ENCODE measurements at places on chromosomes 16 and 17.

DNA sequence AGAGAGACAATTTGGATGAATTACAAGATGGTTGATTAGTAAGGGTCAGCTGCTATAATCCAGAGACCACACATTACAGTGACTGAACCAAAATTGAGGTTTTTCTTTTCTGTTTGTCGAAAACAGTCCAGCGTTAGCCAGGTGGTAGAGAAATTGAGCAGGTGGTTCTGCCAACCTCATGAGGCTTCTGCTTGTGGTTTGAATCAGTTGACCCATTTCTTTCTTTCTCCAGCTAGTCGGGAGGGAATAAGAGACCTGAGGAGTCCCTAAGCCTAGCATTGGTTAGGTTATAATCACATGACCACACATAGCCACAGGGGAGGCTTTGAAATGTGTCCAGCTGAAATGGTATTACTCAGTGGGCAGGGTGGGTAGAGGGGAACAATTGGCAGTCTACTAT, 504.6 kb downstream of the HS3ST4 start:
- DNase-seq: no peak

GRCh38 chr17:41648411-41649195, 24.2 kb upstream of the KRT17 start:
- DNase-seq: peak; percentile 89

GRCh38 chr16:88570691-88571092, 489 bp downstream of the ZC3H18 start:
- peak; percentile 32 for DNase-seq

DNA sequence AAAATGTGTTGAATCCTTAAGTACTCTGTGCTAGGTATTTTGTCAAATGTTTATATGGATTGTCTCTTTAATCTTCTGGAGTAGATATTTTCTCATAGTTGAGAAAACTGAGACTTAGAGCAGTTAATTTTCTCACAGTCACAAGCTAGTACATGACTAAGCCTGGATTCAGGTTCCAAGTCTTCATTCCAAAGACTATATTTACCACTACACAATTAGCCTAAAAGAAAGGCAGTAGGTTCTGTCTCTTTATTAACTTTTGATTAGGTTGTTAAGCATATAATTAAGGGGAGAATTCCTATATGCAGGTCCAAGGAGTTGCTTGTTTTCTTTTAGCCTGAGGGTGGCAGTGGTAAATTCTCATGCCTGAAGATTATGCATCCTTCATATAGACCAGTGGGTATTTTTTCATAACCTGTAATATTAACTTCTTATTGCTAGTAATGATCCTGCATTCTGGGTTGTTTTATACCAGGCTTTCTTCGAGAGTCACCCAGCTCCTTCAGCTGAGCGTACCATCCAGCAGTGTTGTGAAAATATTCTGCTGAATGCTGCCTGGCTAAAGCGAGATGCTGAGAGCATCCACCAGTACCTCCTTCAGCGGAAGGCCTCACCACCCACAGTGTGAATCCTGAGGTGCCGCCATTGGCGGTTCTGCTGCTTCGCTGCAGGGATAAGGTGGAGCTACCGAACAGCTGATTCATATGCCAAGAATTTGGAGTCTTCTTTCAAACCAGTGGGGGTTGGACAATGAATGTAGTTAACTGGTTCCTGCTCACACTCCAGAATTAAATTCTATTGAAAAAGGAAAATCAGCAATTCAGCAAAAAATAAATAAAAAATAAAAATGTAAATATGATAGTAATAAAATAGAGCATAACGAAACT, 28.2 kb upstream of the KPNB1 start:
- peak; percentile 20 for DNase-seq

GRCh38 chr16:80554033-80554432, 13.2 kb downstream of the DYNLRB2 start:
- DNase-seq: no peak

GRCh38 chr17:79305768-79306423, 231.3 kb downstream of the ENGASE start:
- no peak for DNase-seq

DNA sequence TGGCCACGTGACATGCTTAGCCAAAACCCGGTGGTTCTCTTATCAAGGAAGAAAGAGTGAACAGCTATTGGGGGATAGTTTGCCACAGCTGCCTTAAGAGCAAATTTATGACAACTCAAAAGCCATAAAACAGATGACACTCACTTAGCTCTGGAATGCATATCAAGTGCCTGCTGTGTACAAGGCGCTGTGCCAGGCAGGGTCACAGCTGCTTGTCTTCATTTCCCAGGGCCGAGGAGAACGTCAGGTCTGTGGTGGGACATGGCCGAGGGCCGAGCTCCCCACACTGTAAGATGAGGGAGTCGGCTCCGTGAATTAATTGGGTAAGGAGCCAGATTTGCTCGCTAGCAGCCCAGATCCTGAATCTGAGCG, 14.0 kb downstream of the EEF2K start:
- DNase-seq: no peak

GRCh38 chr17:34885076-34885475, 76.2 kb downstream of the CCT6B start:
- no peak for DNase-seq

- DNase-seq: no peak
Measured at GRCh38 chr16:84082835-84083569, 33.7 kb downstream of the MBTPS1 start.

DNA sequence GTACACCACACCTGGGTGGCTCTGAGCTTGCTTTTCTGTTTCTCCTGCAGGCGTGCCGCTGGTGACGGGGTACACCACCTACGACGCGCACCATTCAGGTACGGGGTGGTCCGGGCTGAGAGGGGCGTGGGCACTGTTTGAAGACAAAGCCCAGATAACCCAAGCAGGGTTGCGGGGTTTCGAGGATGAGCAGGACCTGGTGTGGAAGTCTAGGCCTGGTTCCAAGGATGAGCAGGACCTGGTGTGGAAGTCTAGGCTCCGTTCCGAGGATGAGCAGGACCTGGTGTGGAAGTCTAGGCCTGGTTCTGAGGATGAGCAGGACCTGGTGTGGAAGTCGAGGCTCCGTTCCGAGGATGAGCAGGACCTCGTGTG, 15.4 kb downstream of the IRF8 start:
- DNase-seq: no peak

DNA sequence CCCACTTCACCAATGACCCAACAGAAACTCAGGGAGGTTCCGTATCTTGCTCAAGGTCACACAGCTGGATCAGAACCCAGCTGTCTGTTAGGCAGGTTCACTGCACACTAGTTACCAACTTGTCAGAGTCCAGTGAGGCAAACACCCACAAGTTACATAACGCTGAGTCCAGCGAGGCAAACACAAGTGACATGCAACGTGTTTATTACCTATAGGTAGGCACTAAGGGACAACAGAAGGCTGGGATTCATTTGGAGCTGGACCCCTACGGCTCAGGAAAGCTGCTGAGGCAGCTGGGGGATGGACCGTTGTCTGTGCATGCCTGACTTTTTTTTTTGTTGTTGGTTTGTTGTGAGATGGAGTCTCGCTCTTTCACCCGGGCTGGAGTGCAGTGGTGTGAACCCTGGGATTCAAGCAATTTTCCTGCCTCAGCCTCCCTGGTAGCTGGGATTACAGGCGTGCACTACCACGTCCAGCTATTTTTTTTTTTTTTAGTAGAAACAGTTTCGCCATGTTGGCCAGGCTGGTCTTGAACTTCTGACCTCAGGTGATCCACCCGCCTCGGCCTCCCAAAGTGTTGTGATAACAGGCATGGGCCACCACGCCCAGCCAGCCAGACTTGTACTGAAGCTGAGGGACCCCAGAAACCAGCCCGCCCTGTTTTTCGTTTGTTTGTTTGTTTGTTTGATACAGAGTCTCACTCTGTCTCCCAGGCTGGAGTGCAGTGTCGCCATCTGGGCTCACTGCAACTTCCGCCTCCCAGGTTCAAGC, 1.9 kb upstream of the RSAD1 start:
- peak; percentile 61 for DNase-seq

DNA sequence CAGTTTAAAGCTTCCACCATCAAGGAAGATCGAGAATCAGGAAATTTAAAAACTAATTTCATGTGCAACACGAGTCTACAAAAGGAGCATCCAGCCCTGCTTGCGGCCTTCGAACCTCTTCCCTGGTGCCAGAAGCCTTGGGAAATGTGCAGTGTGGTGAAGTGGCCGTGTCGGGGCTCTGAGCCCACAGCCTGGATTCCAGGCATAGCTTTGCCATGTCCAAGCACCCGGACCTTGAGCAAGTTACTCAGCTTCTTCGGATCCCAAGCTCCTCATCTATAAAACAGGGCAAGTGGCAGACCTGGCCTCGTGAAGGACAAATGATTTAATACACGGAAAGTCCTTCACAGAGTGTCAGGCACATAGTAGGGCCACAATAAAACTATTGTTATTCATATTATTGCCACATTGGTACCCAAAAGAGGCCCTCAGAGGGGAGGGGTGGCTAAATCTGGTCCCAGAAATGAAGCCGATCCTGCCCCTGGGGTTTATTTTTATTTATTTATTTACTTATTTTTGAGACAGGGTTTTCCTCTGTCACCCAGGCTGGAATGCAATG, 34.8 kb downstream of the COTL1 start:
- no peak for DNase-seq

DNA sequence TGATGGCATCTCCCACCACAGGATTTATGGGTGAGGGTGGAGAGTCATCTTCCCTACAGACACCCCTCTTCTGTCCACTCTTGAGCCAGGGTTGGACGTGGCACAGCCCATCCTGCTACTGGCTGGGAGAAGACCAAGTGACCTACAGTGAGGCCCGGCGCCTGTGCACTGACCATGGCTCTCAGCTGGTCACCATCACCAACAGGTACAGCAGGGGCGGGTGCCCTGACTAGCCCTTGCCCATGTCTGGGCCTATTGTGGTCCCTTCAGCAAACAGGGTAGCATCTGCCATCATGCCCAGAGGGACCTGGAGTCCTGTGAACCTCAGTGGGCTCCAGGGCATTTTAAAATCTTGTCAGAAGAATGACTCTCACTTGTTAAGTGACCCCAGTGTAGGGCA, 48.2 kb downstream of the MRC2 start:
- DNase-seq: no peak

DNA sequence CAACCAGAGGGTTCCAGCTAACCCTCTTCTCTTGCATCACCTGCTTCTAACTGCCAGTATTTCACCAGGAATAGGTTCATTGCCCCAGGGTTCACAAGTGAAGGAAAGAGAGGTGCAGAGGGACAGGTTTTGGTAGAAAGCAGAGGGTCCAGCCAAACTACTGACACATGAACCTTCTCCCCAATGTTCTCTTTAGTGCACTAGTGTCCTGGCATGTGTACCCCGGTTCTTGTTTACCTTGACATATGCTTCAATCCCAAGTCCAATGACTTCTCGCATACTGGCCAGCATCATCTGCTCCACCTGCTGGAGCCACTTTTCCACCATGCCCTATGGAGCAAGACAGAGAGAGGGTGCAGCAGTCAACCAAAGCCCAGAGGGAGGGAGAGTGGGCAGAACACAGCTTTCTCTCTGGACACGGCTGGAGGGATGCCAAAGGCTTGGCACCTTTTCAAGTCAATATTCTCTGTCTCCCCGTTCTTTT, 90.6 kb downstream of the DNAH3 start:
- no peak for DNase-seq

GRCh38 chr17:78259192-78259554, 27.7 kb downstream of the TMEM235 start:
- no peak for DNase-seq

- DNase-seq: peak; percentile 22
Measured at GRCh38 chr16:66950971-66951790, 9.9 kb upstream of the CES3 start.

- DNase-seq: no peak
Measured at GRCh38 chr16:25419681-25420080, 162.0 kb upstream of the ZKSCAN2 start.

DNA sequence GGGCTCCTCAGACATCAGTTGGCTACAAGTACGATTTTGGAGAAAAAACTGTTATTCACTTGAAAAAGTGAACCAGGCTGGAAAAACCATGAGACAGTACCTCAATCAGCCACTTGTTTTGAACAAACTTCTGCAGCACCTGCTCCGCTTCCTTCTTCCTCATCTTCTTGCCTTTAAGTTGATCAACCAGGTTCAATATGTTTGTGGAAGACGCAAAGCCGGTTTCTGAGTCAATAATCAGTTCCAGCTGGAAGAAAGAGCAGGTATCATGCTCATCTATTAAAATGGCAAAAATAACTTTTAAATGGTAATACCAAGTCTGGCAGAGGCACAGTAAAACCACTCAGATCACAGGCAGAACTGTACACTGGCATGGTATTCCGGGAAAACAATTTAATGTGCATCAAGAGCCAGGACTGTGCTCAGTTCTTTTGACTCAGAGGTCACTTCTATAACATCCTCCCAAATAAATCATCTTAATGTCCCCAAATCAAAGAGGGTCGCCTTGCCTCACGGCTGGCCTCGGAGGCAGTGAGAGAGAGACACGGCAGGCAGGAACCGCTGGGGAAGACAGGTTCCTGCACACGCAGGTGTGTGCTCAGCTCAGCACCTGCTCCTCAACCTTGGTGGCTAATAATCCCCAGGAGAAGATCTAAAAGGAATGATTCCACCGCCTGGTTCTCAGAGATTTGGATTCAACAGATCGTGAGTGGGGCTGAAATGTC, 29.7 kb downstream of the KDM8 start:
- no peak for DNase-seq

- no peak for DNase-seq
Measured at GRCh38 chr16:65888201-65888600, 478.3 kb upstream of the CDH5 start.

GRCh38 chr16:67283039-67283825, 3.9 kb downstream of the PLEKHG4 start:
- DNase-seq: no peak

GRCh38 chr16:84742641-84743092, 42.9 kb downstream of the USP10 start:
- no peak for DNase-seq

GRCh38 chr17:74566132-74566753, 1.1 kb downstream of the CD300H start:
- DNase-seq: peak; percentile 55

GRCh38 chr16:57635266-57636097, 7.1 kb downstream of the ADGRG1 start:
- DNase-seq: no peak

DNA sequence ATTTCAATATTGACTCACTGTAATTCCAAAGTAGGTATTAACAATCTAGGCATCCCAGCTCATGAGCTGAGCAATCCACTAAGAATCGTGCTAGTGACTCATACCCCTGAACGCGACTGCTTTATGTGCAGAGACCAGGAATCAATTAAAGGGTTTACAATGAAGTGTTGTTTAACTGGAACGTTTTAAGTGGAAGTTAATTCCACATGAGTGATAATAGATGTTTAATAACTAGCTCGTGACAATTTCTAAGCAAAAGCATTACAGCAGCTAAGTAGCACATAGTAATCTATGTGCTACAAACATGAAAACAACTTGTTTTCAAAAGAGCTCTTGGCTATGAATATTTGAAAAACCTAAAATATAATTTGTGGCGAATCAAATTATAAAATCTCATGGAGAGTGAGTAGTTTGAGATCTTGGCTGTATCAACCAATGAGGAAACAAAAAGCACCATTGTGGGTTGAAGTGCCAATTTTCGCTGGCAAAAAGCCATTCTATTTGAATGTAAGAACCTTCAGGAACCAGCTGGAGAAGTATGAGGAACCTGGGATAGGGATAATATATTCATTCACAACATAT, 9.4 kb downstream of the GJC1 start:
- DNase-seq: peak; percentile 98

Data from NCI-H69 (cell line).